ENCODE measurements at places on chromosomes 4 and X. TPM values are rescaled to one million over a fixed set of nuclear protein-coding genes. Genes with fewer than 3 reads are reported as not detected.

DNA sequence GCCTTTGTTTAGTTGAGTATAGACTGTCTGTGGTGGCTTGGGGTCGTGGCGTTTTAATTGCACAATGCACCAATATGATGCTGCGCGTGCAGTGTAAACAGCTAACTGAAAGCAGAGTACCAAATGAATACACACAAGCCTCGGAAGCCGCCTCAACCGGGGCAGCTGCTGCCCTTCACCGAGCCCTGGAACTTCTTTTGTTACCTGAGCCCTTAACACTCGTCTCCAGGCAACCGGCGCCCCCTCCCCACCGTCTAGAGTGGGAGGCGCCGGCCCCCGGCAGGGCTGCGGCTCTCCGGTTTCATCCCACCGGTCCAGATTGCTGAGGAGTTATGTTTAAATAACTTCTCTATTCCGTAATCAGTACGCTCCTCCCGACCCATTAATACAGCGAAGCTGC lies 173.2 kb upstream of the TBL1X start:
- H3K4me3 ChIP-seq: no peak overlapping the region
- peaks cover 16% of the 10 kb centered on the region for H3K27me3 ChIP-seq
- H3K4me1 ChIP-seq: no peaks in the 10 kb centered on the region
- H3K27ac ChIP-seq: no peak overlapping the region

- no peaks in the 10 kb centered on the region for H3K27me3 ChIP-seq
- DNase-seq: no peak
- no peak overlapping the region for H3K27ac ChIP-seq
- no peaks in the 10 kb centered on the region for H3K4me1 ChIP-seq
Measured at GRCh38 chrX:19443869-19444526, 71.3 kb downstream of the MAP3K15 start.

GRCh38 chr4:336099-336892 lies 1.3 kb upstream of the ZNF141 start:
- DNase-seq: peak; percentile 71
- H3K4me1 ChIP-seq: no peaks in the 10 kb centered on the region
- peak overlapping the region; percentile 94 for H3K4me3 ChIP-seq
- H3K36me3 ChIP-seq: peaks cover 17% of the 10 kb centered on the region
- no peak overlapping the region for H3K27ac ChIP-seq
- peaks cover 13% of the 10 kb centered on the region for H3K27me3 ChIP-seq

GRCh38 chr4:52585379-52585778 lies 73.7 kb downstream of the USP46 start:
- H3K4me3 ChIP-seq: no peak overlapping the region
- DNase-seq: no peak
- H3K36me3 ChIP-seq: no peaks in the 10 kb centered on the region

DNA sequence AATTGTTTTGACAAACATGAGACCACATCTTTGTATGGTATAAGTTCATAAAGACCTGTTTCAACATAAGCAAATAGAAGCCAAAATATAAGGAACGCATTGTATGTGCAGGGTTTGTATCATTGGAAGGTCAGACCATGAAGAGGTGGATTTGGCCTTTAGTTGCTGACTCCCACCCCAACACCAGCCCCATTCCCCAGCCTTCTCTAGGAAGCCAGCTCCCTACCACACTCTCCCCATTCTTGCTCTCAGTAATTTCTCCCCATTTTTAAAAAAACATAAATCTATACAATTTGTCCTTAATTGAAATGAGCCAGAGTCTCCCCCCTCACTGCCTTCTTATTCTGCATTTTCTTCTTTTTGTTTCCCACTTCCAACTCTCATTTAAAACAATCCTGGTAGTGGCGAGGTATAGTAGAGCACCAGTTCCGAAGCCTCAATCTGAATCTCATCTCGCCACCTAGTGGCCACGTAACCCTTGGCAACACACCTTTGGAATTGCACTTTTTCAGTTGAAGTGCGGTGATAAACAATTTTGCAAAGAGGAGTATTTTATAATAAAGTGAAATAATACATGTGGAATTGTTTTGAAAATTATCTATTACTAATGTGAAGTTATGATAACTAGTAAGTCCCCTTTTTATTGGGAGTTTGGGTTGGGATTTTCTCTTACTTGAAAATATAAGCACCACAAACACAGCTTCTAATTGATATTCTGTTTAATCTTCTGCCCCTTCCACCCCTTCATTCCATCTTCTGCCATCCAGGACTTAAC lies 126.6 kb downstream of the ASB9 start:
- H3K4me1 ChIP-seq: peaks cover 4% of the 10 kb centered on the region
- DNase-seq: peak; percentile 81
- H3K36me3 ChIP-seq: no peaks in the 10 kb centered on the region
- H3K27me3 ChIP-seq: no peaks in the 10 kb centered on the region

GRCh38 chr4:76366737-76367136 lies 54.2 kb downstream of the CCDC158 start:
- H3K4me1 ChIP-seq: no peaks in the 10 kb centered on the region
- H3K27me3 ChIP-seq: no peaks in the 10 kb centered on the region
- no peaks in the 10 kb centered on the region for H3K36me3 ChIP-seq
- DNase-seq: no peak

DNA sequence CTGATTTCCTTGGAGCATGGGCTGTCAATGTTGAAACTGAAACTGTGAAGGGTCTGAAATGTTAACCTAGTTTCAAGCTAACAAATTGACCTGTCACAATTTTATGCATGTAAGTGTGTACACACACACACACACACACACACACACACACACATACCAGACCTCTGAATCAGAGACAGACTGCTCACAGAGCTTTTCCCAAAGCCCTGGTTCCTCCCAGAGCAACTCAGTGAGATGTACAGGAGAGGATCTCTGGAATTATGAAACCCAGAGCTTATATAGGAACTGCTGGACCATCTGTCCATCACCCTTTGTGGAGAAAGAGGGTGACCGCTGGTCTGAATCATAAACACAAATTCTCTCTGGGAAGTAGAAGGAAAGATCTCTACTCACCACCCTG lies 228.1 kb upstream of the PRPS2 start:
- H3K36me3 ChIP-seq: no peaks in the 10 kb centered on the region
- H3K4me3 ChIP-seq: no peak overlapping the region
- H3K27ac ChIP-seq: no peak overlapping the region
- no peaks in the 10 kb centered on the region for H3K4me1 ChIP-seq
- no peaks in the 10 kb centered on the region for H3K27me3 ChIP-seq

GRCh38 chr4:179182741-179183140 lies 1740.5 kb upstream of the AGA start:
- DNase-seq: no peak
- H3K4me3 ChIP-seq: no peak overlapping the region
- no peaks in the 10 kb centered on the region for H3K27me3 ChIP-seq
- H3K4me1 ChIP-seq: no peaks in the 10 kb centered on the region

- no peaks in the 10 kb centered on the region for H3K36me3 ChIP-seq
- H3K4me3 ChIP-seq: no peak overlapping the region
- DNase-seq: no peak
- H3K27ac ChIP-seq: no peak overlapping the region
- no peaks in the 10 kb centered on the region for H3K4me1 ChIP-seq
Measured at GRCh38 chr4:168796362-168797106, 213.5 kb downstream of the CBR4 start.

- DNase-seq: no peak
- H3K36me3 ChIP-seq: no peaks in the 10 kb centered on the region
- H3K27me3 ChIP-seq: no peaks in the 10 kb centered on the region
- H3K4me3 ChIP-seq: no peak overlapping the region
Measured at GRCh38 chrX:15359701-15360100, 24.4 kb upstream of the PIGA start.

DNA sequence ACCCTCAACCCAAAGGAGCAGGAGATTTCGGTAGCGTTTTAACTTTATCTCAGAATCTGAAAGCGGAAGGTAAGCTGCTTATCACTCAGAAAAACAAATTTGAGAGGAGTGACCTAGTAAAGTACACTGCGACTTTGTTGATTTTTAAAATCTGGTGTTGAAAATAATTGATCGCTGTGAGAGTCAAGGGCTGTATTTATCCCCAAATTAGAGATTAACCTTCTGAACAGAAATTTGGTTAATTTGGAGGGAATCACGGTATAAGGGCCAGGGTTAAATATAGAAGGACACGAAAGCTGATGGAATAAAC lies 212 bp downstream of the CLCN4 start:
- DNase-seq: no peak
- H3K4me1 ChIP-seq: peaks cover 2% of the 10 kb centered on the region
- peak overlapping the region; percentile 30 for H3K27ac ChIP-seq
- peak overlapping the region; percentile 78 for H3K4me3 ChIP-seq
- no peaks in the 10 kb centered on the region for H3K36me3 ChIP-seq

DNA sequence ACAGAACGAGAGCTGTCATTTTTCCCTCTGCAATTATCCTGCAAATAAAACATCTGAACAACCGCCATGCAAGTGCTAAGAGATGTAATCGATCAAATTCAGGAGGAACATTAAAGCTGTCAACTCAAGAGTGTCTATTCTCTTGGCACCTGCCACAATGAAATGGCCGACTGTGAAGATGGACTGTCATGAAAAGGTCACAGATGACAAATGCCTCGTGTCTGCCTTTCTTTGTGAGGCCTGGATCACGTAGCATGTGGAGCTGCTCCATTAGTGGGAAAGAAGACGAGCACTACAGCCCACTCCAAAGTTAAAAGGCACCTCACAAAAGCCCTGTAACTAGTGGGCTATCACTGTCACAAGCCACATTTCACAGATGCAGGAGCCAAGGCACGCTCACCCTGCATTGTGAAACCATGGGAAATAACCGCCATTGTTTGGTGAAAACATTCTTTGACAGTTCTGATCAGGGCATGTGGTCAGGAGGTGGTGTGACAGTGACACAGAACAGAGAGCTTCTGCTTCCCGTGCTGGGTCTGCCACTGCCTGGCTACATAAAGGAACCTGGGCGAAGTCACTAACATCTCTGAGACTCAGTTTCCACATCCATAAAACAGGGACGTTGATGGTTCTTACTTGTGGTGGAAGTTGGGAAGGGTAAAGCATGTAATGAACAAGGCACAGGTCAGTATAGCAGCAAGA lies 98.9 kb downstream of the EVC2 start:
- H3K4me1 ChIP-seq: no peaks in the 10 kb centered on the region
- DNase-seq: no peak
- no peak overlapping the region for H3K27ac ChIP-seq
- no peaks in the 10 kb centered on the region for H3K27me3 ChIP-seq
- H3K4me3 ChIP-seq: no peak overlapping the region

- H3K27ac ChIP-seq: no peak overlapping the region
- no peaks in the 10 kb centered on the region for H3K36me3 ChIP-seq
- H3K4me1 ChIP-seq: no peaks in the 10 kb centered on the region
Measured at GRCh38 chrX:79181401-79181800, 36.9 kb downstream of the GPR174 start.

GRCh38 chr4:83118869-83119268 lies 4.3 kb upstream of the PLAC8 start:
- H3K4me1 ChIP-seq: no peaks in the 10 kb centered on the region
- no peak overlapping the region for H3K4me3 ChIP-seq
- H3K27me3 ChIP-seq: no peaks in the 10 kb centered on the region
- H3K36me3 ChIP-seq: no peaks in the 10 kb centered on the region
- H3K27ac ChIP-seq: no peak overlapping the region

- no peaks in the 10 kb centered on the region for H3K36me3 ChIP-seq
- H3K4me3 ChIP-seq: no peak overlapping the region
- no peaks in the 10 kb centered on the region for H3K4me1 ChIP-seq
- no peak overlapping the region for H3K27ac ChIP-seq
- DNase-seq: no peak
- no peaks in the 10 kb centered on the region for H3K27me3 ChIP-seq
Measured at GRCh38 chr4:85113706-85114105, 147.2 kb upstream of the WDFY3 start.

DNA sequence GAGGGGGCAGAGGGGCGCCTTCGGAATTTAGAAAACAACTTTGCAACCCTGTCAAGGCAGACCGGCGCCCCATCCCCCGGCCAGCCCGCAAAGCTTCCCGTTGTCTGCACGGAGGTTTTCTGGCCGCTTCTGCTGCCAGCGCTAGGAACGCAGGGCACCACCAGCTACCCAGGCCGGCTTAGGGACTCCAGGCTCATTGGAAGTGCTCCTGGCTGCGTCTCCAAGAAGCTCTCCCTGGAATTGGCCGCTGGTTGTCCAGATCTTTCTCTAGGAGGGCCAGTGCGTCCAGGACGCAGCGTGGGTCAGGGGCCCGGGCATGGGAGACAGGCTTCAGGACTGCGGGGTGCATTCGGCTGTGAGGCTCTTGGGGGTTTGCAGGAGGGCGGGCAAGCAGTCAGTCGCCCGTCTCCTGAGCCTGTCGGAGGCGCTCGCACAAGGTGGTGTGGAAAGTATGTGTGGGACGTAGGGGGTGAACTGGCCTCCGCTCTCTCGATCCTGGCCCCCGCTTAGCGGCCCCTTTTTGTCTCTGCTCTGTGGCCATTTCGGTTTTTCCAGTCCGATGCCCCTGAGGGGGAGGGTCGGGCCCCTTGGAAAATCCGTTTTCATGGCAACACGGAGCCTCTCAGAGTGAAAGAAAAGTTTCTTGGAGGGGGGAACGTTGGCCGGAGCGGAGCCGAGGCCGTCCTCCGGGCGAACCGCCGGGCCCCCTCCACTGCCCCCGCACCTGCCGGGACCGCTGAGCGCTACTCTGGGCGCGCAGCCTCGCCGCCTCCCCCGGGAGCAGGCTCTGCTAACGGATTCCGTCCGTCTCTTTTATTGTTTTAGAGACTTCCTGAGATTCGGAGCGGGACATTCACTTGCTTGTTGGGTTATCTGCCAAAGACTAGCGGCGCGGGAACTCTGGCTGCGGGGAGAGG lies 810 bp upstream of the SOX3 start:
- H3K4me1 ChIP-seq: no peaks in the 10 kb centered on the region
- H3K27me3 ChIP-seq: peaks cover 95% of the 10 kb centered on the region
- no peak overlapping the region for H3K27ac ChIP-seq
- peak overlapping the region; percentile 45 for H3K4me3 ChIP-seq
- no peaks in the 10 kb centered on the region for H3K36me3 ChIP-seq

SSX2B gene
- total RNA-seq: not detected

TCEAL7 gene
- 19.7 TPM for total RNA-seq

POU3F4 gene
- total RNA-seq: 0.09 TPM
